Activated CD4-positive, alpha-beta T cell treated with anti-CD3 and anti-CD28 coated beads for 36 hours (primary cell): ENCODE measurements at places on chromosomes 7 and 10. TPM values are rescaled to one million over a fixed set of nuclear protein-coding genes. Genes with fewer than 3 reads are reported as not detected.

Gene CPA2
- total RNA-seq = 0.18 TPM

GRCh38 chr10:19816411-19817230 lies at the start of gene PLXDC2:
Gene PLXDC2, plus strand, starts transcription at chr10:19816432.
- peak; percentile 25 for DNase-seq
- H3K27ac ChIP-seq = no peak within 1 kb of the TSS
- peaks cover 5% of the 10 kb centered on the region for H3K4me1 ChIP-seq
- H3K36me3 ChIP-seq = no peaks in the 10 kb centered on the region
- peaks cover 34% of the 10 kb centered on the region for H3K27me3 ChIP-seq
- H3K4me3 ChIP-seq = peak within 1 kb of the TSS; percentile 17

- H3K4me1 ChIP-seq = no peaks in the 10 kb centered on the region
- no peaks in the 10 kb centered on the region for H3K36me3 ChIP-seq
- peaks cover 14% of the 10 kb centered on the region for H3K27me3 ChIP-seq
- H3K4me3 ChIP-seq = no peak overlapping the region
These were observed 11.9 kb upstream of the FOXL3 start for GRCh38 chr7:278081-278480.

GRCh38 chr7:5422396-5423305 lies 983 bp downstream of the TNRC18 start:
- peaks cover 62% of the 10 kb centered on the region for H3K27me3 ChIP-seq
- H3K27ac ChIP-seq = no peak overlapping the region
- H3K36me3 ChIP-seq = no peaks in the 10 kb centered on the region
- DNase-seq = peak; percentile 23
- peaks cover 37% of the 10 kb centered on the region for H3K4me1 ChIP-seq

- peak; percentile 90 for DNase-seq
- H3K27me3 ChIP-seq = no peaks in the 10 kb centered on the region
- H3K4me1 ChIP-seq = peaks cover 84% of the 10 kb centered on the region
- H3K36me3 ChIP-seq = peaks cover 28% of the 10 kb centered on the region
- peak overlapping the region; percentile 100 for H3K27ac ChIP-seq
- peak overlapping the region; percentile 73 for H3K4me3 ChIP-seq
These were observed 31.6 kb downstream of the OGDH start for GRCh38 chr7:44637788-44638594.

- no peaks in the 10 kb centered on the region for H3K36me3 ChIP-seq
- no peak overlapping the region for H3K27ac ChIP-seq
- no peak for DNase-seq
- no peaks in the 10 kb centered on the region for H3K27me3 ChIP-seq
- H3K4me3 ChIP-seq = no peak overlapping the region
- no peaks in the 10 kb centered on the region for H3K4me1 ChIP-seq
These were observed 25.5 kb downstream of the OGDHL start for GRCh38 chr10:49736564-49737113.

DNA sequence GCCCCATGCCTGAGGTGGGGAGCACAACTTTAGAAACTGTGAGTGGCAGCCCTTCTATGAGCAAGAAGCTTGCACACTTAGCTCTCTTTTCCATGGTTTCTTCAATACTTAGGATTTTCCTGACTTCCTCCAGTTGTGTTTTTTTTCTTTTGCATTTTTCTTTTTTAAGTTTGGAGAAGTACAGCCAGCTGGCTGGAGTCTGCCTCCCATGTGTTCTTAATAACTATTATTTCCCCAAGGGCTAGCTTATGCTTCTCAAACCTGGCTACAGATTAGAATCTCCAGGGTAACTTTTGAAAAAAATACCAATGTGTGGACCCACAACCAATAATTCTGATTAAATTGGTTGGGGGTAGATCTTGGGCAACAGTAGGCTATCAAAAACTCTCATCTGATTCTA lies 37.4 kb upstream of the MEOX2 start:
- H3K4me1 ChIP-seq = no peaks in the 10 kb centered on the region
- no peak overlapping the region for H3K4me3 ChIP-seq
- H3K27ac ChIP-seq = no peak overlapping the region
- no peaks in the 10 kb centered on the region for H3K36me3 ChIP-seq
- DNase-seq = no peak

DNA sequence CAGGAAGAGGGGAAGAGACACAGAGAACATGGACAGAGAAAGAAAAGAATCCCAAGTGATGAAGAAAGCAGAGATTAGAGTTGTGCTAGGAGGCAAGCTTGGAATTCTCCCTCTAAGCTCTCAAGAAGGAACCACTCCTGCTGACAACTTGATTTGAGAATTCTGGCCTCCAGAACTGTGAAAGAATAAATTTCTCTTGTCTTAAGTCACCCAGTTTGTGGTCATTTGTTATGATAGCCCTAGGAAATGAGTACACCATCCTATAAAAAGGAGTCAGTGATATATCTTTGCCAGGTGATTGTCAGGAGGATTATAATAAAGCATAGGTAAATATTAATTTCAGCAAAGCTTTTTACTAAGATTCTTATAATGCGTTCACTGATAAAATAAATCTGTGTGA lies 82.7 kb upstream of the TFEC start:
- H3K4me3 ChIP-seq = no peak overlapping the region
- H3K27ac ChIP-seq = no peak overlapping the region
- peaks cover 8% of the 10 kb centered on the region for H3K27me3 ChIP-seq
- H3K4me1 ChIP-seq = no peaks in the 10 kb centered on the region
- no peaks in the 10 kb centered on the region for H3K36me3 ChIP-seq

- no peak overlapping the region for H3K4me3 ChIP-seq
- no peaks in the 10 kb centered on the region for H3K27me3 ChIP-seq
- no peak for DNase-seq
- H3K27ac ChIP-seq = no peak overlapping the region
These were observed 10.4 kb upstream of the TARP start for GRCh38 chr7:38283809-38284208.

GRCh38 chr10:36097696-36098095 lies 455.6 kb upstream of the FZD8 start:
- H3K4me3 ChIP-seq = no peak overlapping the region
- no peaks in the 10 kb centered on the region for H3K36me3 ChIP-seq
- H3K27me3 ChIP-seq = no peaks in the 10 kb centered on the region
- no peaks in the 10 kb centered on the region for H3K4me1 ChIP-seq
- H3K27ac ChIP-seq = no peak overlapping the region

Gene MRLN
- total RNA-seq = not detected

- DNase-seq = no peak
- peaks cover 7% of the 10 kb centered on the region for H3K36me3 ChIP-seq
- peaks cover 17% of the 10 kb centered on the region for H3K4me1 ChIP-seq
- no peak overlapping the region for H3K4me3 ChIP-seq
- H3K27me3 ChIP-seq = no peaks in the 10 kb centered on the region
These were observed 46.9 kb upstream of the NPFFR1 start for GRCh38 chr10:70330671-70331070.

DNA sequence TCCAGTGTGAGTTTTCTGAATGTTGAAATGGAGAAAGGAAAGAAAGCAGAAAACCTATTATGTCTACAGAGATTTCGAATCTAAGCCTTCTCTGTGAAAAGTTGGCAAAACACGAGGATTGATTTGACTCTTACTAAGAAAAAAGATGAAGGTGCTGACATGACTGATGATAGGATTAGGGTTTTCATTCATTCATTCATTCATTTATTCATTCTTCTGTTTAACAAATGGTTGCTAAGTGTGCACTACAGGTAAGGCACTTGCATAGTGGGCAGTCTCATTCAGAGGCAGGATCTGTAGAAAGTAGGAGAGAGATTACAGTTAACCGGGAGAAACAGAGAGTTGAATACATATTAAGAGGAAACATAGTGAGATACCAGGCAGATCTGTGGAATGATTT lies 137.1 kb downstream of the ZNF365 start:
- H3K4me1 ChIP-seq = peaks cover 2% of the 10 kb centered on the region
- no peaks in the 10 kb centered on the region for H3K36me3 ChIP-seq
- no peak overlapping the region for H3K27ac ChIP-seq
- H3K4me3 ChIP-seq = no peak overlapping the region
- peaks cover 5% of the 10 kb centered on the region for H3K27me3 ChIP-seq

DNA sequence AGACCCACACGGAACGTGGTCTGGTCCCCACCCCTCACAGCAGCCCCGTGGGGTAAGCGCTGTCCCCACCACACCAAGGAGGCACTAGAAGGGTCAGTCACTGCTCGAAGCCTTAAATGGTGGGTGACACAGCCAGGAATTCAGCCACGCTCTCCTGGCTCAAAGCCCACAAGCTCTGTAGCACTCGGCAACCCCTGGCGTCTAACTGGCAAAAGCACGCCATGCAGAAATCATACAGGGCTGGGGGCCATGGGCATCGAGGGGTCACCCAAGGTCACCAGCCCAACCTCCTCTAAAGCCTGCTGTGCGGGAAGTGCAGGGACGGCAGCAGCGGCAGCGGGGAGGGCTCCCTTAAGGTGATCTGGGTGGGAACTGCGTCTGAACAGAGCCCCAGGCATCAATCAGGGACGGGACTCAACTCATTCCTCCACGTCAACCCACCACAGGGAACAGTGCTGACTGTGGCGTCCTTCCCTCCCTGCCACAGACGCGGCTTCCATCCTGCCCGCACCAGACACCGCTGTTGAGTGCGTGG lies 7.8 kb downstream of the GPER1 start:
- H3K27me3 ChIP-seq = no peaks in the 10 kb centered on the region
- H3K27ac ChIP-seq = no peak overlapping the region
- no peak overlapping the region for H3K4me3 ChIP-seq
- no peak for DNase-seq
- H3K36me3 ChIP-seq = peaks cover 20% of the 10 kb centered on the region

Gene PNLIPRP2
- not detected for total RNA-seq

Gene GHRHR
- not detected for total RNA-seq
